ENCODE measurements at places on chromosomes 4 and X. TPM values are rescaled to one million over a fixed set of nuclear protein-coding genes. Genes with fewer than 3 reads are reported as not detected.

DNA sequence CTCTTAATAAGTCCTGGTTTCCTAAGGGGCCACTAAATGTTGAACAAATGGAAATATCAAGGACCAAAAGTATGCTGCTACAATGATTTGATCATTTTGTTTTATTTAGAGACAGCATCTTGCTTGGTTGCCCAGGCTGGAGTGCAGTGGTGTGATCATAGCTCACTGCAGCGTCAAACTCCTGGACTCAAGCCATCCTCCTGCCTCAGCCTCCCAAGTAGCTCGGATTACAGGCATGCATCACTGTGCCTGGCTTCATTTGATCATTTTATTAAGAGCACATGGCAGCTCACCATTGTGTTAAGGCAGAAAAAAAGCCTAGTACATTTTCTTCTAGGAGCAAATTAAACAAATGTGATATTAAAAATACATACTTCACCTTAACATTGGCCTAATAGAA lies 52.7 kb downstream of the DCLK2 start:
- DNase-seq, result no peak

GPC3 gene
- total RNA-seq, result 0.06 TPM

DNA sequence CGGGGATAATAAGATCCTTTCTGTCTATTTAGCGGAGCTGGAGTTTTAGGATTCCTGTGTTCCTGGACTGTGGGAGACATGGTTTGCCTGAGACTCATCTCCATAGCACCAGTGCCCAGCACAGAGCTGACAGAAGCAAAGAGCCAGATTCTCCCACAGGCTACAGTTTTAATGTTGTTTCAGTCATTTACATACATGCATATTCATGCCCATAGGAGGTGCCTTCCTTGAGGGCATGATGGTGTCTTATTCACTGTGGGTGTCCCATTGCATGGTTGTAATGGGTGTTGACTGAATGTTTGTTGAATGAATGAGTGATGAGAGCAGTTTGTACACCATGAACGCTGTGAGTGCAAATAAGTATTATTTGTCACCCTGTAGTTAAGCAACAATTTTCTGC lies 260.6 kb downstream of the EVC2 start:
- DNase-seq, result no peak

- DNase-seq, result no peak
Observed at GRCh38 chr4:119105605-119106004, 30.0 kb upstream of the MYOZ2 start.

SSX4 gene
- total RNA-seq, result not detected

GRCh38 chr4:119337010-119337409 lies 15.1 kb upstream of the FABP2 start:
- DNase-seq, result peak; percentile 45

- DNase-seq, result peak; percentile 34
Observed at GRCh38 chr4:38757945-38758600, 24.7 kb downstream of the TLR10 start.

DNA sequence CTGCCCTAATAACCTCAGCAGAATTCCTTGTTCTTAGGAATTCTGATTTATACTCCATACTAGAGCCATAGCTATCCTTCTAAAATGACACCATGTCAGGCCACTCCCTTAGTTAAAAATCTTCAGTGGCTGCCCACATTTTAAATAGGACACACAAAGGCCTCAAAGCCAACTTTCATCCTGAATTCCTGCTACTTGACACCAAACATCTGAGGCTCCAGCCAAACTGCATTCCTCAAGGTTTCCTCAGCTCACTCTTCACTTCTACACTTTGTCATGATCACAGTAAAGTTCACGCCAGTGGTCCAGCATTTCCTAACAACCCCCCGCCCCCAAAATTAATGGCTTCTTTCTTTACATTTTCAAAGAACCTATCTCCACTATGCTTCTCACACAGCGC lies 124.3 kb downstream of the ADGRA3 start:
- DNase-seq, result no peak

GAGE13 gene
- not detected for total RNA-seq

DNA sequence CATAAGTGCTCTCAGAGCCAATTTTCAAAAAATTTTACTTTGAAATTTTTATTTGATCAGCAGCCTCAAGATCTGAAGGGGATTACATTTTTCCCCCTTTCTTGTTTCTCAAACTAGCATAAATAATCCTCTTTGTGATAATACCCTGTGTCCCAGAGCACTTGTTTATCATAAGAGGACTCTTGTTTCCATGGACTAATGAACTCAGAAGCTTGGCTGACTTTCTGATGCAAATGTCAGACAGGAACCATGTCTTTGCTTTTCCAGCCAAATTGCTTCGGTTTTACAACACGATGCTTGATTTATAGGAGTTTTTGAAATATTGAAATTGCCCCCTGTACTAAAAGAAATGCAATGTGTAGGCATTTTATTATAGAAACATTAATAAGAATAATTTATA lies 859.3 kb upstream of the LCORL start:
- DNase-seq, result no peak

DNA sequence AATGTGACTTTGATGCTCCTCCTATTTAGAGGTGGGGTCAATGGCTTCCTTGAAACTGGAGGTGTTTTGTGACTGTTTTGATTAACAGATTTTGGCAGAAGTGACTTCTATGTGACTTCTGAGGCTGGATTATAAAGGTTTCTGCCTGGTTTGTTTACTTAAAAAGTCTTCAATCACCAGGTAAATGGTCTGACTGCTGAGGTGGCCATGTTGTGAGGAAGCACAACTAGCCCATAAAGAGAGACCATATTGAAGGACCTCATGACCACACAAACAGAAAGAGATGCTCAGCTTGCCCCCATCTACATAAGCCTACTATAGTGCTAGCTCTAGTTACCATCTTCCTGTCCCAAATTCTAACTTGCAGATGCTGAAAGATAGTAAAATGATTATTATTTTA lies 14.3 kb upstream of the LSM6 start:
- no peak for DNase-seq

GRCh38 chr4:25654971-25655963 lies at the start of gene SLC34A2:
SLC34A2 (plus strand) TSS chr4:25655851; CDS start chr4:25662501, 6,650 bp downstream.
- no peak for DNase-seq
